ENCODE measurements at places on chromosomes 16 and 17.

DNA sequence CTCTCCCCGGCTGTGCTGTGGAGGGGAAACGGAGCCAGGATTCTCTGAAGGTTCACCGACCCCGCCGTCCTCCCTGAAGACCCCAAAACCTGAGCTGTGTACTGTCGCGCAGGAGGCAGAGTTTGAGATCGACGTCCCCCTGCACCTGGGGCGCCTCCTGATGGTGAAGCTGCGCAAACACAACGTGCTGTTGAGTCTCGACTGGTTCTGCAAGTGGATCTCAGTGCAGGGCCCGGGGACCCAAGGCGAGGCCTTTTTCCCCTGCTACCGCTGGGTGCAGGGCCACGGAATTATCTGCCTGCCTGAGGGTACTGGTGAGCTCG lies 62.6 kb upstream of the TEKT1 start:
- DNase-seq, result no peak

DNA sequence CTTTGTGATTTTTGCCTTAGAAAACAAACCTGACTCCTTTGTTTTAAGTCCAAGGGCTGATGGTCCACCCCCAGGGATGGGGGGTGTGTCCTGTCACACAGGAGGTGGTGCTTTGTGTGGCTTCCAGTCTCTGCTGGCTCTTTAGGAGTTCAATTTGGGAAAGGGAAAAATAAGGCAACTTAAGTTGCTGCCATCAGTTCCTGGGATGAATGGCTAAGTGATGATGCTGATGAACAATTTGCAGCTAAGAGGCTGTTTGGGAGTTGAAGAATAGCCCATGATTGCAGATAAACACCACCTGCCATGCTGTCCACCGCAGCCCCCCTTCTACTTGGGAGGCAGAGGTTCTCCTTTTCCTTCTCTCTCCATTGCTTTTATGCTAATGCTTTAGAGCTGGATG lies 40.2 kb downstream of the ARL4D start:
- DNase-seq, result no peak

- DNase-seq, result no peak
Observed at GRCh38 chr16:15782573-15783365, 74.1 kb downstream of the MYH11 start.

GRCh38 chr17:81806461-81807209 lies 2.7 kb downstream of the GCGR start:
- DNase-seq, result no peak

GRCh38 chr17:72724267-72724666 lies 368.2 kb downstream of the SLC39A11 start:
- no peak for DNase-seq

DNA sequence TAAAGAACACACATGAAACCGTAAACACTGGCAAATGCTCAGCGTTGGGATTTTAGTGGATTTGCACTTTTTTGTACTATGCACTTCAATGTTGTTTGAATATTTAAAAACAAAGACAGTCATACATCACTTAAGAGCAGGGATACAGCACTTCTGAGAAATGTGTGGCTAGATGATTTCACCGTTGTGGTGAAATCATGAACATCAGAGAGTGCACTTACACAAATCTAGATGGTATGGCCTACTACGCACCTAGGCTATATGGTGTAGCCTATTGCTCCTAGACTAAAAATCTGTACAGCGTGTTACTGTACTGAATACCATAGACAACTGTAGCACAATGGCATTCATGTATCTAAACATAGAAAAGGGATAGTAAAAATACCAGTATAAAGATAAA lies 37.6 kb upstream of the CNEP1R1 start:
- DNase-seq, result no peak

GRCh38 chr17:8066841-8067775 lies 20.4 kb downstream of the ALOX12B start:
- no peak for DNase-seq

DNA sequence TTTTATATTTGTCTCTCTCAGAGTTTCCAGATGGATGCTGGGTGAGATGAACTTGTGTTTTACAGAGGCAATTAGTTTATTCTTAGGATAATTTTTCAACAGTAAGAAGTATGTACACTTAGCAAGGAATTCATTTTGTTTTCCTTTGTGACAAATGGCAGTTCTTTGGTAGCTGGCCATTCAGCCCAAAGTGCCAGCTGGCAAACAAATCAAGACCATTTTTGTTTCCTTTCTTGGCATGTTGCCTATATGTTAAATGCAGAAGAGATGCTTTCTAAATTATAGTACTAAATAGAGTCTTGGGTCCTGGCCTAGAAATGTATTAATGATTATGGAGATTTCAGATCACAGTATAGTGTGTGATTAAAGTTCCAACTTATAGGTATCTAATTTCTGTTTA lies 337.1 kb downstream of the CNTNAP4 start:
- no peak for DNase-seq

GRCh38 chr17:34254146-34254545 lies 939 bp upstream of the CCL2 start:
- no peak for DNase-seq

DNA sequence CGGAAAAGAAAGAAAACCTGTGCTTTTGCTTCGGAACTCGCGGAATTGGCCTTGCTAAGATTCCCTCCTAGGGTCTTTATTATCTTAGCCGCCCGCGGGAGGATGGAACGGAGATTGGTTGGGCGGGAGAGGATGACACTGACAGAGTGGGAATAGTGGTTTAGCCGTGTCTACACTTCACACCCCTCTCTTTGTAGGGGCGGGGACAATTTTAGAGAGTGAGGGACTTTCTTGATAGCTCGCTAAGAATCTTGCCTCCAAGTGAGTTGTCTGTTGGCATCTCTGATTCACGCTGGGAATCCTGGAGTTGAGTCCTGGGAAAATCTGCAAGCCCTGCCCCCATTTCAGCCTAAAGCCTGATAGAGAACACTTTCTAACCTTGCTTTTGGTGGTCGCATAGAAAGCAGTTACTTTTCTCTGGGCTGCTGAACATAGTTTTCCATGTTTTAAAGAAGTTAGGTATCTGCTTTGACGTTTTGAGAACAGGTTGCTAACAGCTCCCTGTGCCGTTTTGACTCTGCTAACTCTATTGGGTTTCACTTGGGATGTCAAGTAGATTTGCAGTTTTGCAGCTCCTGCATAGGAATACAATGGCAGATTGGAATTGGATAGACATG lies 697 bp downstream of the NOL11 start:
- DNase-seq, result peak; percentile 59

DNA sequence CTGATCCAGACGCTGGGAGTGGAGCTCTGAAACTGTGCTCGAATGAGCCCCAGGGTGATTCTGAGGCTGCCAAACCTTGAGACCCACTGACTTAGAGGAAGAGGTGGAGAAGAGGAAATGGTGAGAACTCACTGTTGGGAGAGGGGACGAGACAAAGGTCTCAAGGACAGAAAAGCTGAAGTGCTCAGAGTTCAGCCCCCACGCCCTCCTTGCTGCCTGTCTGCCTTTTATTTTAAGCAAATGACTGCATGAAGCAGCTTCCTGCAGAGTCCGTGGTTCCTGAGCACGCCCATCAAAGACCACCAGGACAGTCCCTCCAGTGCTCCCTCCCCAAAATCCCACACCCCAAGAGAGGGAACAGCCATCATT lies 20.4 kb downstream of the COTL1 start:
- peak; percentile 45 for DNase-seq

DNA sequence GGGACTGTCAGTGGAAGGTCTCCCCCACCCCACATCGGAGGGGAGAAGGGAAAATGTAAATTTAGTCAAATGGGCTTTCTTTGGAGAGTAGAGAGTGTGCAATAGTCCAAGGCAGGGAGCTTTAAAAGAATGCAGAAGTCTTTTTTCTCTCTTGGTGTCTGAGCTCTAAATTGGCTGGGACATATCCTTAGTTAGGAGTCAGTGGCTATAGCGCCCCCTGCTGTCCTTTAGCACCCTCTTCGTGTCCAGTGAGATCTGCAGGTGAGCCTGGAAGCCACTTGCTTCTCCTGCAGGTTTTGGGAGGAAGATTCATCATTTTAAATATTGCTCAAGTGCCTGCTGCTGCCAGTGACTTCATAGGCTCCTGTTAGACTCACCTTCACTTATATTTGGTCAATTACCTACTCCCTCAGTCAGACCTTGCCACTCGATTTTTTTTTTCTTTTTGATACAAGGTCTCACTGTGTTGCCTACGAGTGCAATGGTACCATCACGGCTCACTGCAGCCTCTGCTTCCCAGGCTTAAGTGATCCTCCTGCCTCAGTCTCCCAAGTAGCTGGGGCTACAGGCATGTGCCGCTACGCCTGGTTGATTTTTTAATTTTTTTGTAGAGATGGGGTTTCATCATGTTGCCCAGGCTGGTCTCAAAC lies 174.8 kb downstream of the PRKCB start:
- peak; percentile 78 for DNase-seq

- no peak for DNase-seq
Observed at GRCh38 chr16:10641953-10642949, 52.5 kb downstream of the TEKT5 start.

Data from CD4-positive, alpha-beta T cell treated with Interferon alpha-2 for 1 hour (primary cell).